T-helper 17 cell (primary cell): ENCODE measurements at places on chromosomes 3 and 15.

DNA sequence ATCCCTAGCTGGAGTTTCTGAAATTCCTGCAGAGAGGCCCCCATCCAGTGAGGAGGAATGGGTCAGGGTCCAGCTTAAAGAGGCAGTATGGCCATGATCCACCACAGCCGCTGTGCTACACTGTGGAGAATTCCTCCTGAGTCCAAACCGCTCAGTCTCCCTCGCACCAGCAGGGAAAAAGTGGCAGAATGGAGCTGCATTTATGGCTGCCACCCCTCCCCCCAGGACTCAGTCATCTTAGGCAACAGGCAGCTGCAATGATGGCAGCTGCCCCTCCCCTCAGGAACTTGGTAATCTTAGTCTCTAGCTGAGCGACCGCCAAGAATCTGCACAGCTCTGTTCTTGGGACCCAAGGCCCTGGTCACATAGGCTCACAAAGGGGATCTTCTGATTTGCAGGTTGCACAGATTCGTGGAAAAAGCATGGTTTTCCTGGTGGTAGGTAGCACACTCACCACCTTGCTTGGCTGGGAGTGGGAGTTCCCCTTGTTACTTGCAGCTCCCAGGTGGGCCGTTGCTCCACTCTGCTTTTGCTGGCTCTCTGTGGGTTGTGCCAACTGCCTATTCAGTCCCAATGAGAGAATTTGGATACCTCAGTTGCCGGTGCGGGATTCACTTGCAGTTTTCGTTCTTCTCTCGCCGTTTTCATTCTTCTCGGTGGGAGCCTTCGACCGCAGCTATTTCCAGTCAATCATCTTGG is 204.1 kb downstream of the STXBP5L start:
- DNase-seq = no peak

- DNase-seq = no peak
Measured at GRCh38 chr15:50697109-50697797, 10.7 kb upstream of the TRPM7 start.

DNA sequence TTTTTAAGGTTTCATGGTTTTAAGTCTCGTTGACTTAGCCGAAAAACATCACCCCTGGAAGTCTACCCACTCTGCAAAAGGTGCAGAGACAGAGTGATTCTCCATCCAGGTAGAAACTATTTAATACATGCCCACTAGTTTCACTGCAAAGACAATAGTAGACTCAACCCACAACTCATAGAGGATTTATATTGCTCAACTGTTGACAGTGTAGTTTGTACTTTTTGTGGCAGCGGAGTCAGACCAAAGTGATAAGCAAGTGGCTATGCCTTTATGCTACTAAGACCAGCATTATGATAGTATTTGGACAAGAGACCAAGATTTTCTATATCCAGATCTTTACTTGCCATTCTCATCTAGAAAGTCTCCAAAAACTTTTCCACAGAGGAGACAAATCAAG is 98.8 kb upstream of the ZBTB20 start:
- DNase-seq = no peak

- no peak for DNase-seq
Measured at GRCh38 chr3:45940004-45940780, 3.1 kb upstream of the CXCR6 start.

GRCh38 chr3:156763931-156764720 is 62.0 kb upstream of the LEKR1 start:
- no peak for DNase-seq

DNA sequence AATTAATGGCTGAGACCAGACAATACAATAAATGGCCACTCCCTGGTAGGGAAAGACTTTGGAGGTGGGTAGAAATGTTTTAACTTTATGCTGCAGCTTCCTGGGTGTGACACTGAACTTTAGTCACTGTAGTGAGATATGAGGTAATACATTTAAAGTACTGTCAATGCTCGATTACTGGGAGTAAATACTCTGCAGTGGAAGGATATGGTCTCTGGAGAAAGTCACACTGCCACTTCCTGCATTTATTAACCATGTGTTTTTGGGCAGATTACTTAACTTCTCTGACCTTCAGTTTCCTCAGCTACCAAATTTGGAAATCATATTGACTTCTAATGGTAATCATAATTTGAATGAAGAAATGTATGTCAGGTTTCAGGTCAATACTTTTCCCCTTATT is 317.1 kb upstream of the TGFBR2 start:
- no peak for DNase-seq

GRCh38 chr3:45120359-45121158 is 25.6 kb downstream of the CDCP1 start:
- no peak for DNase-seq
